Stimulated activated CD4-positive, alpha-beta T cell treated with anti-CD3 and anti-CD28 coated beads, TNF-alpha, amount 100 ng/mL, for 1 hour (primary cell): ENCODE measurements at places on chromosomes 13 and 19.

DNA sequence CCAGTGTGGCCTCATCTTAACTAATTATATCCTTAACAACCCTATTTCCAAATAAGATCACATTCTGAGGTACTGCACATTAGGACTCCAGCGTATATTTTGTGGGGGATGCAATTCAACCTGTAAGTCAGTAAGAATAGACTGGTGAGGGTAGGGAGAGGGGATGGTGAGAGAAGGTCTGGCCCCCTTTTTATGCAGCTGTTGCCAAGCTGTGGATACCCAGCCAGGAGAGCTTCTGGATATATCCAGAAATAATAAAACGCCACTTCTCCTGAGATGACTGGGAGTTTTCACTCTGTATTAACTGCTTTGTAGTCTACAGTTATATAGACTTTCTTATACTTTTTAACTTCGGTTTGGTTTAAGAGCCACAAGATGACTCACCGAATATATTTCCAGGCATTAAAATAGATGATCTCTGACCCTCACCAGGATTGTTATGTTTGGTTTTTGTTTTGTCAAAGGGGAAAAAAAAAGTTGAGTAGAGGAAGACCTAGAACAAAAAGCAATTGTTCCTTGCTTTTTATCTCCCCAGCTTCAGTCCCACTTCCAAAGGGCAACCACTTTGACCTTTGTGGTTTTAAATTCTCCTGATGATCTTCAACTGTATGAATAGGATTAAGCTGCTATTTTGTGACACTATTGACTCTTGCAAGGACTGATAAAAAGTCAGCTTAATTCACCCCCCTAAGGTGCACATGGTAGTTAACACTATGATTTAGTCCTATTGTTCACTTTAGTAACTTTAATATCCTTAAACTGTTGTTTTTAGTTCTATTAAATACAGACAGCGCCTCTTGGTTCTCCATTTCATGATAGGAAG is 3.1 kb upstream of the NEK3 start:
- DNase-seq, result no peak

GRCh38 chr13:110885516-110885915 is 29.4 kb downstream of the ANKRD10 start:
- no peak for DNase-seq

DNA sequence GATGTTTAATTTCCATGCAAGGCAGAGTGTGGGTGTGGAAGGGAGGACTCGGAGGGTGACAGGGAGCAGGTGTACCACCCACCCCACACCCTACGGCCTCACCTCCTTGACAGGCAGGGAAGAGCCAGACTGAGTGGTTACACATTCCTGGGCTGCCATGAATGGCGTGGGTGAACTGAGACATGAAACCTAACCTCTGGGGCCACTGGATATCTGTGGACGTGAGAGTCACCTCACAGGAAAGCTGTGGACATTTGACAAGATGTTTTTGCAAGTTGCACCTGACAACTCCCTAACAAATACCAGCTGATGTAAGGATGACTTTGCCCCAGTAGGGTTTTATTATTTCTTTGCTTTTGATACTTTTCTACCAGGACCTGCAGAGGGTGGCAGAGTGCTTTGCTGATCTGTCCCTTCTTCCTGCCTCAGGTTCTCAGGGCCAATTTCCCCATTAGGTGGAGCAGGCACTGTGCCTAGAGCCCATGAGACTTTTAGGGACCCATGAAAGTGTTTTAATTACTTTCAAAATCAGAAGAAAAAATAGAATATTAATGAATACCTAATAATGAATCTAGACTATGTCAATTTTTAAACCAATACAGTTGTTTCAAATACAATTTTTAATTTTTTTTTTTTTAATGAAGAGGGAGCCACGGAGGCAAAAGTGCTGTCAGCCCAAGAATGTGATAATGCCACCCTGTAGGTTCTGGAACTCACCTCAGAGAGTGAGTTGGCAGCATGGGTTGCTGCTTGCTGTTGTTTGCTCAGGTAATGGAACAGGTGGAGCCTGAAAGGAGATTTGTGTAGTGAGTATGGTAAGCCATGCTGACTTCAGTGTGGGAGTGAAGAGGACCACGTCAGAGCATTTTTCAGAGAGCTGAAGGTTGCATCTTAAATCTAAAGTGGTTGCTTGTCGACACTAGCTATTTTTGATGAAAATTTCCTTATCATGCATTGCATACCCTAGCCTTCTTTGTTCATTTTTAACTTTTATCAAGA is 58.0 kb upstream of the CYSLTR2 start:
- peak; percentile 9 for DNase-seq

DNA sequence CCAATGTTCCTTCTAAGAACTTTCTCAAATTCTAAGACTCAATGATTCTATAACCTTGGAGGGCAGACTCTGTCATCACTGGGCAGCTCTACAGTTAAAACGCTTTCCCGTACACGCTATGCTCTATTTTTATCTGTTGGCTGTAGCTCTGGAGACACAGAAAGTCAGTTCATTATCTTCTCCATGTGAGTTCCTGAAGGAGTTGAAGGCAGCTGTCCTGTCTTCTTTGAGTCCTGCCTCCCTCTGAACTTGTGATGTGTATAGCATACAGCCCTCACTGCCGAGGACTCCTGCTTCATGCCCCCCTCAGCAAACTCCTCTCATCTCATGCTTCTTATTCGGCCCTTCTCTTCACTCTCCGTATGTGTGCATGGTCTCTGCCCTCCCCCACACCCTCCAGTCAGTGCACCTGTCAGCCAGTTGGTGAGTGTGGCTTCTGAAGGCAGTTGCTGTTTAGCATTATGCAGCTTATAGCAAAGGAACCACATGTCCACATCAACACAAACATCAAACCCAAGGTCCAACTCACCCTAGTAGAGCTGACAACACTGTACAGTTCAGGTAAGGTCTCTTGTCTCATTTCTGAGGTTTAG is 504.9 kb downstream of the DIAPH3 start:
- no peak for DNase-seq

DNA sequence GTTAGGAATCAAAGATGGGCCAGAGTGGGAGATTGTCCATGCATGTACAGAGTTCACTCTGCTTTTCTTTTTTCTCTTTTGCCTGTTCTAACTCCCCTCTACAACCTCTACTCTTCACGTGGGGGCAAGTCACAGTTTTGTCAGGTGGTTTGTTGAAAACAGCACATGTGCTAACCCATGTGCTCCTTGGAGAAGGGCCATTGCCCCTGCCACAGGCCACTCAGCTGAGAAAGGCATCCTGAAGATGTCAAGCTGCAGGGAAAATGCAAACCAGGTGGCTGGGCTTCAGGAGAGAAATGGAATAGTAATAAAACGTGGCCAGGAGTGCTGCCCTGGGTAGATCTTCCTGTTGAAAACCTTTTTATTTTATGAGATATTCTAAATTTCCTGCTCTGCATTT is 35.3 kb upstream of the SLC10A2 start:
- DNase-seq, result no peak

DNA sequence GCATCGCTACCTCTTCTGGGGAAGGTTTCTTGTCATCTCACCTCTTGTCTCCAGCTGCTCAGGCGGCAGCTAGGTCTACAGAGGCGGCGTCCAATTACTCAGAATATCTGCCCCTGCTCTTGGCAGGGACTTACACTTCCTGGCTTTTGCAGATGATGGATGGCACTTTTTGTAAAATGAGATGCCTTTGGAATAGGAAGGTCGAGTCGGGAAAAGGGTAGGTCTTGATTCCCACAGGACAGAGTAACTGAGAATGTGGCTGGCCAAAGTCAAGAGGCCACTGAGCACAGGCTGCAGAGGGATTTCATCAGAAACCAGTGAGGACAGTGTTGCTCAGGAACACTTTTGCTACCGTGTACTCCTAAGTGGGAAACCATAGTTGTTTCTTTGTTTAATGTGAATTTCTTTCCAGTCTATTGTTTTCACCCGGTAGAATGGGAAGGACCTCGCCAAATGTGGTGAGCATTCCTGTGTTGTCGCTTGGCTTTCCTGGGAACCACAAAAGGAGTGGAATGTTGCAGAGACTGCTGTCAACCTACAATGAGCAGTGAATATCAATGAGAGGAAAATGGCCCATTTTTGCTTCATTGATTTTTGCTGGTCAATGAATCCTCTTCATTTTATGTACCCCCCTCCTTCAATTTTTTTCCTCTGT is 383.7 kb downstream of the HS6ST3 start:
- DNase-seq, result no peak

DNA sequence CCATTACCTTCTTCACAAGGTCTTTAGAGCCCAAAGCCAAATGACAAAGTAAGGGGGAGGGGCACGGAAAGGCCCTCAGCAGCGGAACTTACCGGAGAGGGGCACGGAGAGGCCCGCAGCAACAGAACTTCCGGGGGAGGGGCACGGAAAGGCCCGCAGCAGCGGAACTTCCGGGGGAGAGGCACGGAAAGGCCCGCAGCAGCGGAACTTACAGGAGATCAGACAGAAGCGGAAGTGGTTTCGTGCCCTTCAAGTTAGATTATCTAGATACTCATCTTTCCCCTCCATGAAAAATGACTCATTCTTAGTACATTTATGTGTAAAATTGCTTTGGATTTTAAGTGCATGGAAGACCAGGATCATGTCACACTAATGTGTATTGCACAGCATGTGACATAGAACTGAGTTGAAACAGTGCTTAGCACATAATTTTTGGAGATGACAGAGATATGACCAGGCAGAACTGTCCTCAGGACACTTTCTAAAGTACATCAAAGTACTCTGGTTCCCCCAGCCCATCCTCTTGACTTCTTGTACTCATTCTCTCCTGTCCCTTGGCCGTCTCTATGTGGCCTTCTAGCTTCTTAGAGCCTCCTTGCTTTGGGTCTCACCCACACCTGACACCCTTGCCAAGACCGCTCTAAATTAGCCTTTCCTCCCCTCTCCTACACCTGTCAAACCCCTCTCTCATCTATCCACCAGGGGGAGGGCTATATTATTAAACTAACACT is 25.7 kb upstream of the TPTE2 start:
- peak; percentile 40 for DNase-seq

GRCh38 chr13:110476220-110476617 is 85.3 kb downstream of the RAB20 start:
- DNase-seq, result no peak

GRCh38 chr13:75442736-75443234 is 39.2 kb downstream of the TBC1D4 start:
- no peak for DNase-seq

DNA sequence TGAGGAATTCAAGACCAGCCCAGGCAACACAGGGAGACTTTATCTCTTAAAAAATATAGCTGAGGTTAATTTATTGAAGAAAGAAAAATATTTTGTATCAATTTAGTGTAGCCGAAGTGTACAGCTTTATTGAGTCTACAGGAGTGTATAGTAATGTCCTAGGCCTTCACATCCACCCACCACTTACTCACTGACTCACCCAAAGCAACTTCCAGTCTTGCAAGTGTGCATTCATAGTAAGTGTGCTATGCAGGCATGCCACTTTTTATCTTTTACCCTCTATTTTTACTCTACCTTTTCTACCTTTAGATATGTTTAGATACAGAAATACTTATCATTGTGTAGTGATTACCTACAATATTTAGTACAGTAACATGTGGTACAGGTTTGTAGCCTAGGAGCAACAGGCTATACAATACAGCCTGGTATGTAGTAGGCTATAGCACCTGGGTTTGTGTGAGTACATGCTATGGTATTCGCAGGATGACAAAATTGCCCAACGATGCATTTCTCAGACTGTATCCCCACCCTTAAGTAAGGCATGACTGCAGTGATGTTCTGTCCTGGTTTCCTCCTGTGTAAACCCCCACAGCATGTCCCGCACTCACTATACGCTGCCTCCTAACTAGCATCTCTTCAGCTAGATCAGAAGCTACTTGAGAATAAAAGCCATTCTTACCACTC is 15.3 kb upstream of the ATP12A start:
- DNase-seq, result no peak

DNA sequence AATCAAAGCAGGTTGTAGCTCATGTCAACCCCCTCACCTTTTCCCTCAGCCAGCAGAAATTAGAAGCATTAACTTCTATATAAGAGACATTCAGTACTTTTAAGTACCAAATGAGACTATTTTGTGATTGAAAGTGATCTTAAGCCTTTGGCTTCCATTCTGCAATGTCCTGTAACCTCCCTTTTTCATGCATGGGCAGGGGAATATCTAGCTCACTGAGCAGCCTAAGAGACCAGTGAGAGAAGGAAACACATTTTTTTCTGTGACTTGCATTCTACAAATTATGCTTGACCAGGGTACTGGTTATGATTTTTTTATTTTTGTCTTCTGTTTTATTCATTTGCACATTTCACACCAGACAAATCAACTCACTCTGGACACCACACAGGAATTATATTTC is 369.6 kb downstream of the KCTD12 start:
- no peak for DNase-seq

DNA sequence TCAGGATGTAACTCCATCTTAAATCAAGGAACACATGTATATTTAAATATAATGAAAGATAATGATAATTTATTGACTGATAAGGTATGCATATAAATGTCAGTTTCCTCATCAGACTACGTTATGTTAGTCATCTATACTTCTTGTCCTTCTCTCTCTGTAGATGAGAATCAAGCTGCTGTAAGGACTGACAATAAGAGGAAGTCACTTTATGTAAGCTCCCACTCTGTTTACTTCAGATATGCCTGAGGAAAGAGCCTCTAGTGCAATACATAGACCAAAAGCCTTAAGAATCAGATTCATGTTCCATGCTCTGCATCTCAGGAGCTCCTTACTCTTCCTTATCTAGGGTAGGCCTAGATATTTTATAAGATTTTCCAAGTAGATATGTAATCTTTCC is 9.6 kb upstream of the SLITRK6 start:
- no peak for DNase-seq

- DNase-seq, result no peak
These were observed 35.5 kb downstream of the DHRS12 start for GRCh38 chr13:51768378-51768921.

DNA sequence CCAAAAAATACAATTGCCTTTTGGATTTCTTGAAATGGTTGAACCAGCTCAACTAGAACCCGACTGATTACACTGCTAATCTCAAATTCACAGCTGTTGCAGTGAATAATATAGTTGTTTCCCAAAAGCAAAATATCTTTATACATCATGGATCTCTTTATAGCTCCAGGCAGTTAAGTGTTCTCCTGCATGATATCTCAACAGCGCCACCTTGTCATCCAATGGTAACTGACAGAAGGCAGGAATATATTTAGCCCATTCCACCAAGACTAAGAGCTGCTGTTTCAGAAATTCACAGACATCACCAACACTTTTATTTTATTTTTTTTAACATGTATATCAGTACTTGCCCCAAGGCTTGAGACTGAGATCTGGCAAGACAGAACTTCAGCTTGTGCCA is 1141.0 kb upstream of the PRR20A start:
- DNase-seq, result no peak

DNA sequence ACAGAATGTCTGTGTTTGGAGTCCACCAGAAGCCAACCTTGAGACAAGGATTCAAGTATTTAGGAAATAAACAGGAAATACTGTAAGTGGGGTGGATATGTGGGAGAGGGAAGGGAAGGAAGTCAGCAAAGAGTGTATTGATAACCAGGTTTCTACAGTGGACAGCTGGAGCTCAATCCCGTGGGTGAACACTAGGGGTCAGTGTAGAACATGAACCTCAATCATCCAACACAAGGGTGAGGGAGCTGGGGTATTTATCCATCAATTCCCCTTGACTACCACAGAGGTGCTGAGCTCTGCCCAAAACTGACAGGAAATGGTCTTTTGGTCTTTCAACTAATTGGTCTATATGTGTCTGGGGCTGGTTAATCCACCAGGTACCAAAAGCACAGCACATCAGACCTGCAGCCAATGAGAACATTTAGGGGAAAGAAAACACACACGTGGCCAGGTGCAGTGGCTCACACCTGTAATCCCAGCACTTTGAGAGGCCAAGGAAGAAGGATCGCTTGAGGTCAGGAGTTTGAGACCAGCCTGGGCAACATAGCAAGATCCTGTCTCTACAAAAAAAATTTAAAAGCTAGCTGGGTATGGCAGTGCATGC is 5.6 kb upstream of the SYDE1 start:
- peak; percentile 26 for DNase-seq
